ENCODE measurements at places on chromosomes 16 and 17. TPM values are rescaled to one million over a fixed set of nuclear protein-coding genes. Genes with fewer than 3 reads are reported as not detected.

DNA sequence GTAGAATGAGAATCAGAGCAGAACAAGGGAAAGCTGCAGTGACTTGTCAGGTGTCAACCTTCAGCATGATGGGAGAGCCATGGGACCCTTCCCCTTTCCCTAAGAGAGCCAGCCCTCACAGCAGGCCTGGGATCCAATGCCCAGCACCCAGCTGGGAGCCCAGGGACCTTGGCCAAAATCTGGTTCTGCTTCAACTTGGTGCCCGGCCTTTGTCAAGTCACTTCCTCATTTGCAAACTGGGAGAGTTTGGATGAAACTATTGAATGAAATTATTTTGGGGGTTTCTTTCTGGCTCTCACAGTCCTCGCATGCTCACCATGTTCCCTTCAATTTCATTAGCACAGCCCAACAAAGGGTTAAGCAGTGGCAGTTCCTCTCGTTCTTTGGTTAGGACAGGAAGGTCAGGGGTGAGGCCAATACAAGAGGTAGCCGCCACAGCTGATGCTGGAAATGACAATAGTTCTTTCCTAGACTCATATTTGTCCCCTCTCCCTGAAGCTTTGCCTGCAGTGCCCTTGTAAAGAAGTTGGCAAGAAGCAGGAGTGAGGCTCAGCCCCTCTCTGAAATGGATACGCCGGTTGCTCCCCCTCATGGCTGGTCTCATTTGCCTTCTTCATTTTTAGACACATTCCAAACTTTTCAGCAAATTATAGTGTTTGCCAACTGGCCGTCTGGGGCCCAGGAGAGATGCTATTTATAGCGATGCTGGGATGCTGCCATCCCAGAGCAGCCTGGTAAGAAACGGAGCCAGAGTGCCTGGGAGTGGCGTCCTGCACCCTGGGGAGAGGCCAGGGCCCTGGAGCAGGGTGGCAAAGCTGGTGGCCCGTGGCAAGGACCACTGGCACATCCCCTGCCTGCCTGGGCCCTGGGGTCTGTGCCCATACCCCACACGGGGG, 34.5 kb upstream of the MEOX1 start:
- DNase-seq = no peak

DNA sequence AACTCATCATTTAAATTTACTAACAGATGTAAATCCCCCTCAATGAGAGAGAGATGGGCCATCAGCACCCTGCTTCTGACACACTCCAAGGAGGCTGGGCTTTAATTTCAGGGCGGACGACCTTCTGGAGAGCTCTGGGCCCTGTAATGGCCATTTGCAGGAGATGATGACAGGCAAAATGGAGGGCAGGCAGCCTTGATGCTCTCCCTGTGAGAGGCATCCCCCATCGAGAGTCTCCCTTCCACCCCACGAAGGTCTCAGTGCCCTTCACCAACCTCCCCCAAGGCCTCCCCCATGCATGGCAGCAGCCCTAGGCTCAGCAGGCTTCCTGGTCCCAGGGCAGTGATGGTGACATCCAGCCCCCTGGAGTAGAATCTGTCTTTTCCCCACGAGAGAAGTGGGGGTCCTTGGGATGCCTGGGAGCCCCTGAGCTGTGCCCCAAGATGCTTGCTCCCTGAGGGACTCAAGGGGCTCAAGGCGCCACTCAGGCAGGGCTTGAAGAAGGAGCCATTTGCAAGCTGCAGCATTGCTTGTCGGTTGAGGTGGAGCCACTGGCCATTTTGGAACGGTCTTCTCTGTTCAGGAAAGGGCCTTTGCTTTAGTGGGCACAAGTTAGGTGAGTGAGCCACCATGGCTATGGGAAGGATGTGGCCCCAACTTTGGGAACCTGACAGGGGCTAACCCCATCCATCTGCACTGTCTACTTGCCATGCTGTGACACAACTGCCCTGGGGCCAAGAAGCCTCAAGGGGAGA, 82.6 kb downstream of the C16orf78 start:
- DNase-seq = no peak

MPHOSPH6 gene
- total RNA-seq = 14.4 TPM

DNA sequence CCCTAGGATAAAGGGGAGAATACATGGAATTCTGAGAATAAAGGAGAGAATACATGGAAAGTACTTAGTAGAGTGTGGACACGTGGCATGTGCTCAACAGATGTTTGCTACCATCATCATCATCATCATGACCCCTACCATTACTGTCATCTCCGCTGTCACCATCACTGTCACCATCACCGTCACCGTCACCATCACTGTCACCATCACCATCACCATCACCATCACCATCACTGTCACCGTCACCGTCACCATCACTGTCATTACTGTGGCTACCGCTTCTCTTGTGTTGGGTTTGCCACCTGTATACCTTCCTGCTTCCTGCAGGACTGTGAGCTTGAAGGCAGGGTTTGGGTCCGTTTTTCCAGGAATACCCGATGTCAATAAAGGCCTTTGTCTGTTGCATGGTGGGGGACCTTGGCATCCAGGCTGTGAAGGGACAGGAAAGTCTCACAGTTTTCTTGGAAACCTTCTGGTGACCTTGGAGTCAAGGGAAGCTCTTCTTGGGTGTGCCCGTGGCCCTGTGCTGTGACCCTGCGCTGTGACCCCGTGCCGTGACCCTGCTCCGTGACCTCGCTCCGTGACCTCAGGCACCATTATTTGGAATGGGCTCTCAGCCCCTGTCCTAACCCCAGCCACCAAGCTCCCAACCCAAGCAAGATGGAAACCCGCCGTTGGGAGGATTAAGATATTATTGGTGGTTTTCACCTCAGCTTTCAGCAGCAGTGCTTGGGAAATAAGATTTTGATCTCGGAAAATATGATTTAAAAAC, 14.4 kb downstream of the CMIP start:
- DNase-seq = no peak

KRTAP4-4 gene
- total RNA-seq = not detected

PHKG2 gene
- total RNA-seq = 39.2 TPM

Data from mucosa of gallbladder (tissue), 1 donor.